Naive thymus-derived CD4-positive, alpha-beta T cell (primary cell): ENCODE measurements at places on chromosomes 13 and 19.
A peak's percentile ranks its signal among the peaks of the same experiment; 100 is the strongest.

- DNase-seq, result no peak
Observed at GRCh38 chr13:80530191-80530590, 189.3 kb upstream of the SPRY2 start.

- no peak for DNase-seq
Observed at GRCh38 chr13:31276421-31276820, 76.6 kb downstream of the B3GLCT start.

- peak; percentile 59 for DNase-seq
Observed at GRCh38 chr19:47697863-47698609, 15.2 kb upstream of the EHD2 start.

DNA sequence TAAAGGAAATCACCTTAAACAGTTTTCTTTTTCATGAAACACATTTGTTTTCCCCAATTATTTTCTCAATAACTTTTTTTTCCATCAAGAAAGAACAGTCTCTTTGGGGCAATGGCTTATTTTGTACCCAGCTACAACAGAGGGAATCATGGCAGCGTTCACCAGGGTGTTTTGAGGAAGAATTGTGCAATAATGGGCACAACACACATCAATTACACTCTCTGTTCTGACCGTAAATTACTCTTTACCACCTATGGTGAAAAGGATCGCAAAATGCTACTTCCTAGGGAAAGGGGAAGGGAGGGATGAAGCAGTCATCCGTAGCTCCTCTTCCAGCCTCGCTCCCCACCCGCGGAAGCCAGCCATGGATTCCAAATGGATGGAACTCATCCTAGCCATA is 38.6 kb downstream of the TMTC4 start:
- DNase-seq, result no peak

GRCh38 chr13:110168999-110169933 is 137.7 kb downstream of the COL4A1 start:
- DNase-seq, result no peak

DNA sequence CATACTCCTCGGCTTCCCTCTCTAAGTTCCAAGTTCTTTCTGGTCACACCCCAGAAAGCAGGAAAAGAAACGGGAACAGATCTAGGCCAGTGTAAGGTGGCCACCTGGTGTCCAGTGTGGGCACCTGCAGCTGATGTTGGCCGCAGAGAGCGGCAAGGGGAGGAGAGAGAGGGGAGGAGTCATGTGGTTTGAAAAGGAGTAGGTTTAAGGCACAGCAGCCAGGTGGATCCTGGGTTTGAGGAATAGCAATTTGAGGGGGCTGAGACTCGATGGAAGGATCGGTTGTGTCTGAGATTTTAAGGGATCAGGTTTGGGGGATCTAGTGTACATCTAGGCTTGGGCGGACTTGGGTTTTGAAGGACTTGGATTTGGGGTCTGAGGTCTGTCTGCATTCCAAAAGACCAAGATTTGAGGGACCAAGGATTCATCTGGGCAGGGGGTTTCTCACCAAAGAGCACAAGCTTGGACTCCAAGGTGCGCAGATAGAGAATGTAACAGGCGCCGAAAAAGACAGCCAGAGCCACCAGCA is 1.2 kb downstream of the RABAC1 start:
- no peak for DNase-seq

GRCh38 chr13:20782116-20782708 is 8.5 kb upstream of the EEF1AKMT1 start:
- no peak for DNase-seq

GRCh38 chr13:45812695-45813372 is 38.7 kb downstream of the SIAH3 start:
- DNase-seq, result no peak

DNA sequence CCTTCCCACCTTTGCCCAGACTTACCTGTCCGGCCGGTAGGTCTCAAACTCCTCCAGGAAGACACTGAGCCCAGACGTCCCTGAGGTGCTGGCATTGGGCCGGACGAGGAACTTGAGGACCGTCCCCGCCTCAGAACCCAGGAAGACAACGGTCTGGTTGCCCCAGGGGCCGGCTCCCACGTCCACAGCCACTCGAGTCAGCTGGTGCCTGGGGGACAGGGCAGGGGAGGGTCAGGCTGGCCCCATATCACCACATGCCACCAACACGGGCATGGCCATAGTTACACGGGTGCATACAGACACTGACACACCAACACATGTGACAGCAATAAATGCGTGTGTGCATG is 8.4 kb upstream of the LRG1 start:
- no peak for DNase-seq

- peak; percentile 77 for DNase-seq
Observed at GRCh38 chr19:40466219-40466984, 399 bp upstream of the SPTBN4 start.

DNA sequence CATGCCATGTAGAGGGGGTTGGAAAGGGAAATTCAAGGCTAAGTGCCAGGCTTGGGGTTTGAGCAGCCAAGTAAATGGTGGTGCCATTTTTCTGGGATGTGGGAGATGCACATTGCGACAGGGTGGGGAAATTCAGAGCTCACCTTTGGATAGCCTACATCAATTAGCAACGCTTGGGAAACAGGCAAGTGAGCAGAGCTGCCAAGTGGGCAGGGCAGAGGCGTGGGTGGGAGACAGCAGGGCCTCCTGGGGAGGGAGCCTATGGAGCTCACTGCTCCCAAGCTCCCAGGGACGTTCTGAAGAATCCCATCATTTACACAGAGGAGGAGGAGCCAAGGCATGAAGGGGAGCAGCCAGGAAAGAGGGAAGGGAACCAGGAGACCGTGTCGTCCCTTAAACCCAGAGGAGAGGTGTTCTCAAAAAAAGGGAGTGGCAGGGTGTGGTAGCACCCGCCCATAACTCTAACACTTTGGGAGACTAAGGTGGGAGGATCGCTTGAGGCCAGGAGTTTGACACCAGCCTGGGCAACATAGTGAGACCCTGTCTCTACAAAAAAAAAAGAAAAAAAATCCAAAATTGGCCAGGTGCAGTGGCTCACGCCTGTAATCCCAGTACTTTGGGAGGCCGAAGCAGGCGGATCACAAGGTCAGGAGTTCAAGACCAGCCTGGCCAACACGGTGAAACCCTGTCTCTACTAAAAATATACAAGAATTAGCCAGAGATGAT is 11.5 kb upstream of the CCNE1 start:
- no peak for DNase-seq

GRCh38 chr13:77519808-77520207 is 15.7 kb upstream of the SCEL start:
- no peak for DNase-seq

GRCh38 chr13:25084096-25084495 is 11.8 kb upstream of the PABPC3 start:
- DNase-seq, result no peak

GRCh38 chr13:104170980-104171555 is 1104.9 kb upstream of the SLC10A2 start:
- no peak for DNase-seq

DNA sequence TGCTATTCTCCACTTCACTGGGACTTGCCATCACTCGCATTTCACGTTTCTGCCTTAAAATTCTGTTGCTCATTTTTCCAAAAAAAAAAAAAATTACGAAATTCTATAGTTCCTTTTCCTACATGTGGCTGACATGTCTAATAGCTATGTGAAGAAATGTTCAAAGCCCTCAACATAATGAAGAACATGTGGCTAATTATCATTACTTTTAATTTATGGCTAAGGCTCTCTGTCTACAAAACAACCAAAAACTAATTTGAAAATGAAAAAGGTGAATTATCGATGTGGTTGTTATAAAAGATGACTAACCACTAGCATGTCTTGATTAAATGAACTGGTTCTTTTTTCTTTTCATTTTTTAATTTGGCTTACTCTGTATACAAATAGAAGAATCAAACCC is 940.0 kb downstream of the EFNB2 start:
- DNase-seq, result no peak

DNA sequence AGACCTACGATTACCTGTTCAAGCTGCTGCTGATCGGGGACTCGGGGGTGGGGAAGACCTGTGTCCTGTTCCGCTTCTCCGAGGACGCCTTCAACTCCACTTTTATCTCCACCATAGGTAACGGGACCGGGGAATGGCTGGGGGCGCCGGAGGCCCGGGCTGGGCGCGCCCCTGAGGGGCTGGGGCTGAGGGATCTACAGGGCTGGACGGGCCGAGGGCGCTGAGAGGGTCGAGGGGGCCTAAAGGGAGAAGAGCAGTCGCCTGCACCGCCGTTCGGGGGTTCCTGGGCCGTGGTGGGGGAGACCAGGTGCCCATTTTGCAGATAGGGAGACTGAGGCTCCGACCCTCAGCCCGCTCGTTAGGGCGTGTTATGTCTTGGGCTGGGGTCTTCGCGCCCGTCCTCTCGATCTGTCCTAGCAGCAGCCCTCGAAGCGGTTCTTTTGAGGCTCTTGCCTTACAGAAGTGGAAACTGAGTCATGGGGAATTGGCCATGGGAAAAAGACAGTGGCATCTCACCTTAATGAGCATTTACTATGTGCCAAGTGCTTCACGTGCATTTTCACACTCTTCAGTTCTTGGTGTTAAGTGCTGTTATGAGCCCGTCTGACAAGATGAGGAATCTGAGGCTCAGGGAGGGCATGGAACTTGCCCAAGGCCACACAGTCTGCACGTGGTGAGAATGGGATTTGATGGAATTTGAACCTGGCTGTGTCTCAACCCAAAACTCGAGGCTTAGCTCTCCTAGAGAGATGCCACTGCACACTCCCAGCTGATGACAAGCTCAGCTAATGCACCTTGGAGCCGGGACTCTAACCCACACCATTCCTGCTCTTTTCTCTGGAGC is 442 bp downstream of the RAB8A start:
- DNase-seq, result no peak
